ENCODE measurements at places on chromosomes 11 and 22.

DNA sequence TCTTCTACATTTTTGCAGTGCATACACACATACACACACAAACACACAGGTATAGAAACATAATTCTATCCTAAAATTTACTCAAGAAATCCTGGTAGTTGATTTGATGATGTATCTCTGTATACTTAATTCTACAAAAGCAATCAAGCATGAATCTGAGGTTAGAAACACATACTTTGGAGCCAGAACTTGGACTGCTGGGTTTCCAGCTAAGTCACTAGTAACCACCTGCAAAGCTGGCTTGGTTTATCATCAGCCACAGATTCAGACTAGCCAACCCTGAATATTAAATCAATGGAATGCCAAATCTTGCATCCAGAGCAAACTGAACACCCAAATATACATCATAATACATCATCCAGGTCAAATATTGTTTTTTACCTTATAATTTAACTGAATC is 24.8 kb upstream of the POU2AF2 start:
- DNase-seq: no peak

- DNase-seq: no peak
Observed at GRCh38 chr11:8081591-8082250, 710 bp downstream of the TUB start.

GRCh38 chr11:86491027-86491426 is 116.3 kb downstream of the CCDC81 start:
- no peak for DNase-seq

- DNase-seq: no peak
Observed at GRCh38 chr11:36467012-36467411, 43.1 kb downstream of the TRAF6 start.

DNA sequence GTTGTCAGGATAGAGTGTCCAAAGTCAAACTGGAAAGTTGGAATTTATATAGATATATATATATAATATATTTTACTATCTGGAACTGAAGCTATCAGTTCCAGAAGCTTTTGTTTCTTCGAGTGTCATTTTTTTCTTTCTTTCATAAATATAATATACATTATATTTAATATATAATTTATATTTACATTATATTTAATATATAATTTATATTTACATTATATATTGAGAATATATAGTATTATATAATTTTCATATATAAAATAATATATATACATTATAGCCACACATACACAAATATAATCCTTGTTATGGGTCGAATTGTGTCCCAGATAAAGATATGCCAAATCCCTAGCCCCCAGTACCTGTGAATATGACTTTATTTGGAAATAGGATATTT is 842.3 kb upstream of the LRRC4C start:
- no peak for DNase-seq

Data from stimulated activated CD8-positive, alpha-beta memory T cell treated with anti-CD3 and anti-CD28 coated beads, Interleukin-7, amount 100 ng/mL, for 1 hour (primary cell).